ENCODE measurements at places on chromosomes 5 and 9.

- no peak for DNase-seq
Measured at GRCh38 chr9:1978941-1979340, 36.2 kb upstream of the SMARCA2 start.

DNA sequence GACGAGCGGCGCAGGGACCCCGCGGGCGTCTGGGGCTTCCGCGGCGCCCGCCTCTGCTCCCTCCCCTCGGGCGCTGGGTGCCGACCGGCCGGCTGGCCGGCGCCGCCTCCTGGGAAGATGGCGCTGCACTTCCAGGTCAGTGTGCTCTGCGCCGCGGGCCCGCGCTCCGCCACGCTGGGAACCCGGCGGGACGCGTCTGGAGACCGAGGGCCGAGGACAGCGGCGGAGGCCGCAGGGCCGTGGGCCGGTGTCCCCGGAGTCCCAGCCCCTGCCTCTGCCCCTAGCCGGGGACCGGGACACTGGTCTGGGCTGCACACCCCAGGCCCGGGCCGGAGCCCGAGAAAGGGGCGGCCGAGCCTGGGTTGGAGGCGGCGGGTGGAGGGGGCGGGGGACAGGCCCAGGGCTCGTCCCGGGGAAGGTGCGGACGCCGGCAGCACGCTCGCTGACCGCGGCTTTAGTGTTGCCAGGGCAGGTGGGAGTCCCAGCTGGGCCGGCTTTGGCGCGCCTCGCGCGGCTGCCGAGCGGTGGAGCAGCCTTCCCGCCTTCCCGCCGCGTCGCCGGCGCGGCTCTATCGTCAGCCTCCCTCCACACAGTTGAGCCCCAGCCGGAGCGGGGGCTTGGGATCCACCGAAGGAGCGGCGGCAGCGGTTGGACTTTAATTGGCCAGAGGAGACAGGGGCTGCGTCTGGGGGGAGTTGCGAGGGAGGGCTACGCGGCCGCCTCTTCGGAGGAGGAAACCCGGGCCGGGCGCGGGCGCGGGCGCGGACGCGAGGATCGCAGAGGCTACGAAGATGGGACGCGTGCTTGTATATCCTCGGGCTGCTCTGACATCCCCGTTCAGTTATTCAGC is at the start of gene RANBP17:
Gene RANBP17 (plus strand): TSS at position 102 of the 850 bp plus-strand sequence.
- DNase-seq: peak; percentile 79

DNA sequence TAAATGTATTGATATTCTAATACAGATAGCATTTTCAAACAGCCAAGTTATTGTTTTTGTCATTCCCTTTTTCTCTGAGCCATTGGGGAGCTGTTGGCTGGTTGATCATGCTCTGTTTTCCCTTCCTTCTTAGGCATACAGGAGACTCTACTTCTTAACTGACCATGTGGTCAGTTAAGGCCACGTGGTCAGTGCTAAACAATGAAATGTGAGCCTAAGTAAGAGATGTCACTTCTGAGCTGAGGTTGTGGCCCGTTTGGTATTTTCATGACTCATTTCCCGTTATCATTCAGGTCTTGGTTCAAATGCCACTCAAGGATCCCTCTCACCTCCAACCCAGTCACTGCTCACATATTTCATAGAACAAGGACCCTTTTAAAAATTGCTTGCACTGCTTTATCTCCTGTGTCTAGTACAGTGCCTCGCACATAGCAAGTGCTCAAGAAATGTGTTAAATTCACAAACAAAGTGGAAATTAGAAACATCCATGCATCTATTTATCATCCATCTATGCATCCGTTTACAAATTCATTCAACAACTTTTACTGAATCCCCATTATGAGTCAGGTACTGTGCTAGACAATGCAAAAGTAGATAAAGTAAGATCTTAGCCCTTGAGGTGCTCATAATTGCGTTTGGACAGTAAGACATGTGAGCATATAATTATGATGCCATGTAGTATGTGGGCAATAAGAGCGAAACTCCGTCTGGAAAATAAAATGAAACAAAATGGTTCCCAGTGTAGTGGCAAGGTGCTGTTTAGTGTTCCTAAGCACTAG is 50.7 kb downstream of the ARRDC3 start:
- DNase-seq: peak; percentile 72

DNA sequence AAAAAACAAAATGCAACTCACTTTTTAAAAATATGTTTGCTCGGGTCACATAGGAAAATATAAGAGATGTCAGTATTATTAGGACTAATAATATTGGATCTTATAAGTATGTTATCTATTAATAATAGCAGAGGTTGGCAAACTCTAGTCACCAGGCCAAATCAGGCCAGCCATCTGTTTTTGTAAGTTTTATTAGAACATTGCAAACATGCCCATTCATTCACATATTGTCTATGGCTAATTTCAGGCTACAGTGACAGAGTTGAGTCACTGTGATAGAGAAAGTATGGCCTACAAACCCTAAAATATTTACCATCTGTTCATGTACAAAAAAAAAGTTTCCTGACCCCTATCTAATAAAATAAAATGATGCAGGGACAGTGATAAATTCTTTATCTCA is 97.7 kb upstream of the CDH6 start:
- DNase-seq: no peak

DNA sequence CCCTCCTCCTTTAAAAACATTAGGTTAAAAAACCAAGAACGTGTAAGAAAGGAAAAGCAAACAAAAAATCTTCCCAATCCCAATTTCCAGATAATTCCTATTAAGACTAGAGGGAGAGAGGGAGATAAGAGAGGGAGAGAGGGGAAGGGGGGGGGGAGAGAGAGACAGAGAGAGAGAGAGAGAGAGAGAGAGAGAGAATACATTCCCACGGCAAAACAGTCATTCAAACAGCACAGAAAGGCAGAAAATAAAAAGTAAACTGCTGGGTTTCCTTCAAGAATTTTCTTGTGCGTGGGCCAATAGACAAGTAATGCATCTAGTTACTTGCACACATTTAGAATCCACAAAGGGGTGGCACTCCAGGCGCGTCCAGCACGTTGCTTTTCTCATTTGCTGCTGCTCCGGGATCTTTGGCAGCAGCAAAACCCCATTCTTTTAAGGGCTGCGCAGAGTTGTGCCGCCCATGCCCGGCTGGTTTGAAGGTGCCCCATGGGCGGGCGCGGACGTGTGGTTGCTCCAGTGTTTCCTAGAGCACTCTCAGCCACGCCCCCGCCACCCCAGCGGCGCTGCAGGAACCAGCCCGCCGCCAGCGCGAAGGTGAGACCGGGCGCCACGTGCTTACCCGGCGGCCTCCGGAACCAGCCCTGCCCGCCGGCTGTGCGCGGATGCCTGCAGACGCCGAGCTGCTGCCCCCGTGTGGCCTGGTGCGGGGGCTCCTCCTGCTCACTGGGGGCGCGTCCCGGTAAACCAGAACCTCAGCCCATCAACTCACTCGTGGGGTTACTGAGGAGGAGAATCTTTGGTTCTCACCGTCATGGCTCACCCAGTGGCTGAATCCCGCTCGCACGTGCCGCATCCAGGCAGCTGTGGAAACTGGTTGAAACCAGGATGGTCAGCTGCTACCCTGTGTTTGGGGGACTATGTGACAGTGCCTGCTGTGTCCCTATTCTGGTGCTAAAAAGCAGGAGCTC is 44.6 kb downstream of the STC2 start:
- DNase-seq: peak; percentile 51

DNA sequence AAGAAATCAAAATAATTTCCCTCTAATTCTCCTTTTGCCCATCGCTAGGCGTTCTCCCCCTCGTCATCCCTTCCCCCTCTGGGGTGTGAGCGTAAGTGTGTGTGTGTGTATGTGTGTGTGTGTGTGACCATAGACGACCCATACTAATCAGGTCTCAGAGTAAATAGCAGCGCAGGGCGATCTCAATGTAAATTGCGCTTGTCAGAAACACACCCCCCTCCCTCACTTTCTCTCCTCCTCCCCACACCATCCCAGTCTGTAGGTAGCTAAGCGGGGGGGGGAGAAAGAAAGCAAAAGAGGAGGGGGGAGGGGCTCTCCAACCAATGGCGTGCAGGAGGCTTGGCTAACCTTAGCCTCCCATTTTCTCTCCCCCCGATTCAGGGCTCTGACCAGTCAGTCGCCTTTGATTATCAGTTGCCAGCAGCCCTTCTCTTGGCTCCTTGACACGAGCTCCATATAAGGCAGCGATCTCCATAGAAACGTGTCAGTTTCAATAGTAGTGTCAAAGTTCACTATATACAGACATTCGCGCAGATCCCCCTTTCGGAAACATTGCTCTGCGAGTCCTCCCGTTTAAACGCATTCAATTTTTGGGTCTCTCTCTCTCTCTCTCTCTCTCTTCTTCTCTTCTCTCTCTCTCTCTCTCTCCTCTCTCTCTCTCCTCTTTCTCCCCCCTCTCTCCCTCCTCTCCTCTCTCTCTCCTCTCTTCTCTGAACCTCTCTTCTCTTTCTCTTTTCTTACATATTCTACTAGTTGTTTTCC is at the start of gene NR2F1:
Gene NR2F1 (plus strand): TSS at position 546 of the 762 bp plus-strand sequence. CDS start 1,802 bp downstream, outside the sequence.
- peak; percentile 99 for DNase-seq
